ENCODE measurements at places on chromosomes 13 and 19.

DNA sequence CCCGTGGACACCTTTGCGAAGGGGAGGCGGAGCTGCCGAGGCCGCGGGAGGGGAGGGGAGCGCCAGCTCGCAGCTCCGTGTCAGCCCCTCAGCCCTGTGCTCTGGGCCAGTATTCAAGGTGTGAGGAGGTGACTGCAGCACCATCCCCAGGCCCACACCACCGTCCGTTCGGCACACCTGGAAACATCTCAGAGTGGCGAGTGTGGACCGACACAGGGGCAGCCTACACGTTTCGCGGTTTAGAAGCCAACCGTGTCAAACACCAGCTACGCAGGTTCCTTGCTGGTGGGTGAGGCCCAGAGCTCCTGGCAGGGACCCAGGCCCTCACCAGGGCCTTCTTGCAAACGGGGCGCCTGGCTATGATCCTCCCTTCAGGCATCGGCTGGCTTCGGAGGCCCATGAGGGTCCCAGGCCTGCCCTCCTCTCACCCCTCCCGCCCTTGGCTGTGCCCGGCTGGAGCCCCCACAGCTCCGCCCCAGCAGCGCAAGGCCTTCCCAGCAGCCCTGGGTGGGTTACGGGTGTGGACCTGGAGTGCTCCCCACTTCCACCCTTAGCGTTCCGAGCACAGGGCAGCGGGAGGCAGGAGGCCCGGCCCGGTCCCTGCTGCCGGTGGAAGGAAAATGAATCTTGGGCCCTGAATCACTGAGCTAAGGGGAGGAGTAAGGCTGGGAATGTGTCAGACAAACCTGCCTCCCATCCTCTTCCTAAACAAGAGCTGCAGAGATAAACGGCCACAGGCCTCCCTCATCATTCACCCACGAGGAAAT, 1.2 kb downstream of the C13orf46 start:
- DNase-seq: peak; percentile 5

GRCh38 chr13:88896466-88896865, 1225.3 kb downstream of the SLITRK5 start:
- DNase-seq: no peak

- no peak for DNase-seq
These were observed 263.7 kb downstream of the TEX29 start for GRCh38 chr13:111584101-111584672.

DNA sequence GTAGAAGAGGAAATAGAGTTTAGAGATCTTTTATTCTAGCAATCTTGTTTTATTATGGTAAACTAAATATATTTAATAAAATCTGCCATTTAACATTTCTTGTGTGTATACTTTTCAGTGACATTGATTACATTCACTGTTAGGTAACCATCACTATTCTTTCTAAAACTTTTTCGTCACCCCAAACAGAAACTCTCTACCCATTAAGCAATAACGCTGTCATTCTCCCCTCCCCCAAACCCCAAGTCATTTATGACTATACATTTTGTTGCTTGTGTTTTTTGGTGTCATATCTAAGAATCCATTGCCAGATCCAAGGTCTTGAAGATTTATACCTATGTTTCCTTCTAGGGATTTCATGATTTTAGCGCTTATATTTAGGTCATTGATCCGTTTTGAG, 10.6 kb downstream of the URI1 start:
- no peak for DNase-seq

DNA sequence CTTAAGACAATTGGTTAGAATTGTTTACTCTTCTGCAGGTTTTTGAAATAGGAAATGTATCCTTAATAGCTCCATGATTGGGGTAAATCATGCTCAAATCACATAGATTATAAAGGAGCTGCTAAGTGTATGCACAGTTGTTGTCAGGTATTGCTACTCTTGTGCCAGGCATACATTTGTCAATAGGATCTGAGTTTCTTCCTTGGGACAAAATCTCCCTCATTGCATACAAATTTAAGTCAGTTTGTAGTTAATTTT, 109.3 kb upstream of the MLNR start:
- DNase-seq: no peak

All from adrenal gland (tissue), 19 donors.